ENCODE measurements at places on chromosomes 4 and X.

DNA sequence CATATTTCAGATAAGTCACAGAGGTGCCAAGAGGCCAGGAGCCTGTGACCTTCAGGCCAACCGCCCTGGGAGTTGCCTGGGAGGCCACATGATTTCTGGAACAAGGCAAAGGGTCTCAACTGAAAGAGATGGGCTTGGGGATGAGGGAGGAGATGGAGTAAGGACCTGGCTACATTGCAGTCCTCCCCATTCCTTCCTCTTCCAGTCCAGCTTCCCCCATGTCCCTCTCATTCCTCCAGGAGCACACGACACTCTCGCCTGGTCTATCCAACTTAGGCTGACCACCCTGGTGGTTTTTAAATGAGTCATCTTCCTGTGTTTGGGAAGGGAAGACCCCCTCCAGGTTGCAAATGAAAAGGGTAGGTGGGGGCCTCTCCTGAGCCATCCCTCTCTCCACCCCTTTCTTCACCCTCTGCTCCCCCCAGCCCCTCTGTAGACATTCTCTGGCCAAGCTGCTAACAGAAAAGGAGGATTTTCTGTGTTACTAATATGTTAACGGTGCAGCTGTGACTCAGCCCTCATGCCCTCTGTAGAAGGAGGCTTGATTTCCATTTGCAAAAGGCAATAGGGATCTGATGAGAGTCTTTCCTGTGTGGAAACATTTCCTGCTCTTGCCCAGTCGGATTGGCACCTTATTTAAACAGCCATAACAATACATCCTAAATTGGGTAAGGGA, 79.2 kb downstream of the RTL5 start:
- DNase-seq = no peak

DNA sequence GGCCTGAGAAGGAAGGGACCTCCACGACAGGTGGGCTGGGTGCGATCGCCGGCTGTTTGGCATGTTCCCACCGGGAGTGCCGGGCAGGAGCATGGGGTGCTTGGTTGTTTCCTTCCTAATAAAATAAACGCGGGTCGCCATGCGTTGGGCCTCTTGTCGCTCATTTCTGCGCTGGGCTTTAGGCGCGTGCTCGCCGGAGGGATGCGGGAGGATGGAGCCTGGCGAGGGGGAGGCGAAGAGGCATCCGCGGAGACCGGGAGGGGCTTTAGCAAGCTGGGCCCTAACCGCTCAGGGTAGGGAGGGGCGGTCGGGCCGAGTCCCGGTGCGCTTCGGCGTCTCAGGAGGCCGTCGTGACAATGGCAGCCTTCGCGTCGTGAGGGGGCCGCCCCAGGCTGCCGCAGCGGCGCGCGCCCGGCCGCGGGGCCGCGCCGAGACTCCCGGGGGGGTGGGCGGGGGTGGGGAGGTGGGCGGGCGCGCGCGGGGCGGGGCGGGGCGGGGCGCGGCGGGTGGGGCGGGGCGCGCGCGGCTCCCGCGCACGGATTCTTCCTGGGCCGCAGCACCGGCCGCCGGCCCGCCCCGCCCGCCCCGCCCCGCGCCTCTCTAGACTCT, 476 bp upstream of the GDI1 start:
- DNase-seq = peak; percentile 55

DNA sequence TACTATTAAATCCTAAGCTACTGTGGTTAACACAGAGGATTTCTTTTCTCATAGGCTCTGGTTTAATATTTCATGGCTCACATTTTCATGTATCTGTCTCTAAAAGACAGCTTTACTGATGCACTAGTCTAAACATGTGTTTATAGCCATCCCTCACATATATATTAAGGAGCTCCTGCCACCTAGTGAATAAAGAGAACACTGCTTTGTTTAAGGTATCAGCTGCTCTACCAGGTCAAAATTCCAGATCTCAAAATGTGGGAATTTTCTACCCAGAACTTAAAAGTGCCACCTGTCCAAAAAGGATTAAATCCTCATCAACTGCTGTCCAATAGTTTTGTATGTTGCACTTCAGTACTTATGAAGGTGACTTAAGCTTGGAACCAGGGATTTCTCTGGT, 188.5 kb upstream of the TEX13C start:
- DNase-seq = no peak

- no peak for DNase-seq
Observed at GRCh38 chr4:7196736-7197135, 4.4 kb downstream of the SORCS2 start.

- no peak for DNase-seq
Observed at GRCh38 chr4:11440481-11441193, 11.9 kb upstream of the HS3ST1 start.

DNA sequence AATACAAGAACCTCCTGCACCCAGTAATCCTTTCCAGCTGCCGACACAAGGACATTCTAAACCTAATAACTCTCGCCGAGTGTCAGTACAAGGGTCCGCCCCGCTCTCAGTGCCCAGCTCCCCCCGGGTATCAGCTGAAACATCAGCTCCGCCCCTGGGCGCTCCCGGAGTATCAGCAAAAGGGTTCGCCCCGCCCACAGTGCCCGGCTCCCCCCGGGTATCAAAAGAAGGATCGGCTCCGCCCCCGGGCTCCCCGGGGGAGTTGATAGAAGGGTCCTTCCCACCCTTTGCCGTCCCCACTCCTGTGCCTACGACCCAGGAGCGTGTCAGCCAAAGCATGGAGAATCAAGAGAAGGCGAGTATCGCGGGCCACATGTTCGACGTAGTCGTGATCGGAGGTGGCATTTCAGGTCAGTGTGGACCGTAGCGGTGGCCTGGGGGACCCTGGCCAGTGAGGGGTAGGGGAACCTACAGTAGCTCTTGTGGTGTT, at the start of gene MAOA:
Gene MAOA, plus strand, starts transcription at position 295 of the 490 bp plus-strand sequence. Its CDS starts 43 bp downstream, at position 338.
- DNase-seq = no peak

DNA sequence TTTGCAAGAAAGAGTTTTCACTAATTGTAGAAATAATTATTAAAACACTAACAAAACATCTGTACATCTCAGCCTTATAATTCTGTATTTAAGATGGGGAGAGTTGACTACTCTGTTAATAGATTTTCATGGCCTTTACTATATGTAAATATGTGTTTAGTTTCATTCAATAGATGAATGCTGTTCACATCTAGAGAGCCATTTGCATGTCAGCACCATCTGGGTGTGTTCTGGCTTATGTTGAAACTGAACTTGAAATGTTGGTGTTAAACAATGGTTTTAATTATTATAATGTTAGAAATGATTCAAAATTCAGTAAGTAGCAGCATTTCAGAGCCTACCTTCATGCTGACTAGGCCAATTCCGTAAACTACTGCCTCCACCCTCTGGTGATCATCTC, 102.5 kb upstream of the ADAD1 start:
- no peak for DNase-seq

GRCh38 chr4:173539986-173540385, 10.0 kb upstream of the HAND2 start:
- DNase-seq = no peak

DNA sequence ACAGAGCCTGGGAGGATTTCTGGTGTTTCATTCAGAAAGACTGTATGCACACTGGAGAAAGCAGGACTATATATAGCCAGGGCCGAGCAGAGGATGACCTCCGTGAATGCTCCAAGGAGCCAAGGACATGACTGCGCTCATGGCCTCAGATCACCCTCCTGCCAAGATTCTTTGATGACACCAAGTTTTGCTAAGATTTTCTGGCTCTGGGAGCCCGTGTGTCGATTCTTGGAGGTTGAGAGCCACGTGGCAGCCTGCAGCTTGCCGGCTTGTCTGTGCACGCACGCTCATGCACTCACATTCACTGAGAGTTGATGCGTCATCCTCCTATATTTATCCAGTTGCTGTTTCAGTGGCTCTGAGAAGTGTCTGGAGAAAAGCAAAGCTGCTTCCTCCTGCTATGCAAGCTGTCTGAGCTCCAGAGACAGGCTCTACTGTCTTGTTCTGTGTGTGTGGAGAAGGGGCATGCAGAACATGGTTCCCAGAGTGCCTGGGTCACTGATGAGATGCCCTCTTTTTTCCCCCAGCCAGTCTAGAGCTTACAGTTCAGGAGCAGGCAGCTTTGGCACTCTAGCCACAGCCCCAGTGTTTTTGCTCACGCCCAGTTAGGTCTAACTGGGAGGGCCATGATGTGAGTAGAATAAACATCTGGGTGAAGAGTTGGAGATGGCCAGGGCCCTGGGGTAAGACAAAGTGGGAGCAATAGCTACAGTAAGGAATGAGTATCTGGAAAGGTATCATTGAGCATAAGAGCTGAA, 64.9 kb upstream of the SCOC start:
- no peak for DNase-seq

GRCh38 chr4:15233264-15233597, 194.6 kb upstream of the C1QTNF7 start:
- DNase-seq = no peak

All from central memory CD4-positive, alpha-beta T cell (primary cell).